ENCODE measurements at places on chromosomes 3 and 15.

GRCh38 chr3:52034651-52035050 is 21.7 kb downstream of the DUSP7 start:
- no peak for DNase-seq

GRCh38 chr3:63918321-63918720 is 6.1 kb upstream of the SCAANT1 start:
- no peak for DNase-seq

GRCh38 chr15:84817466-84818081 is 418 bp downstream of the ALPK3 start:
- DNase-seq = no peak

DNA sequence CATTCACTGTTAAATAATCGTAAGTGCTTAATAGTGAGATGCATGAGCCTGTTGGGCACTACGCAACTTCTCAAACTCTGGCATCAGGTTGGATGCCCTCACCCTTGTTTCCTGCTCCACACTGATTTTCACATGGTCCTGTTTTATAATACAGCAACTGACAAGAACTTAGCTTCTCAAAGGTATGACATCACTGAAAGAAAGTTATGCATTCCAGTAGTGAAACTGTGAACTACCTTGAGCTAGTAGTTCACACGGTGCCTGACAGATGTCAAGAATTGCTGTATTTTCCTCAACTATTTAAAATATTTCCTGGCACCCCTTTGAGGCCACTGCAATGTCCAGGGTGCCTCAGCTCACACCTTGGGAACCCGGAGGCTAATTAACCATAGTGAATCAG is 327.5 kb downstream of the RORA start:
- no peak for DNase-seq

DNA sequence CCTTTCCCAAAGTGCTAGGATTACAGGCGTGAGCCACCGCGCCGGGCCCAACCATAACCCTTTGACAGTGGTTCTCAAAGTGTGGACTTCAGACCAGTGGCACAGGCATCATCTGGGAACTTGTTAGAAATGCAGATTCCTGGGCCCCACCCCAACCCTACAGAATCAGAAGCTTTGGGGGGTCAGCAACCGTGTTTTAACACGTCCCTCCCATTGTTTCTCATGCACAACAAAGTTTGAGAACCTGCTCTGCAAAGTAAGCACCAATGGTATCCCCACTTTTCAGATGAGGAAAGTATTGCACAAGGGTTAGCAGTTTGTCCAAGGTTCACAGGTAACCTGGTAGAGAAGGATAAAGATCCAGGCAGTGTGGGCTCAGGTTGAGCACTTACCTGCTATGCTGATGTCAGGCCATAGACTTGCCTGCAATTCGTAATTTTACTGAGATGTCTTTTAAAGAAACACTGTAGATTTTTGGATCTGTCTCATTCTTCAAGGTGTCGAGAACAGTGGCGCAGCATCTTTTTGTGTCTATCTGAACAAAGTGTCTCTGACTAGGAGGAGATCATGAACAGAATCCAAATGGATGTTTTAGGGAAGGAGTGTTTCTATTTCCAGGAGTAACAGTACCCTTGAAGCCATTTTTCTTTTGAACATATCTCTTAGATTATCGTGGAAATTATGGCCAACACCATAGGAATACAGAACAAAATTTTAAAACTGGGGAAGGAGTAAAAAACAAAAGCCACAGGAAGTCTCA is 2.5 kb downstream of the GXYLT2 start:
- no peak for DNase-seq

DNA sequence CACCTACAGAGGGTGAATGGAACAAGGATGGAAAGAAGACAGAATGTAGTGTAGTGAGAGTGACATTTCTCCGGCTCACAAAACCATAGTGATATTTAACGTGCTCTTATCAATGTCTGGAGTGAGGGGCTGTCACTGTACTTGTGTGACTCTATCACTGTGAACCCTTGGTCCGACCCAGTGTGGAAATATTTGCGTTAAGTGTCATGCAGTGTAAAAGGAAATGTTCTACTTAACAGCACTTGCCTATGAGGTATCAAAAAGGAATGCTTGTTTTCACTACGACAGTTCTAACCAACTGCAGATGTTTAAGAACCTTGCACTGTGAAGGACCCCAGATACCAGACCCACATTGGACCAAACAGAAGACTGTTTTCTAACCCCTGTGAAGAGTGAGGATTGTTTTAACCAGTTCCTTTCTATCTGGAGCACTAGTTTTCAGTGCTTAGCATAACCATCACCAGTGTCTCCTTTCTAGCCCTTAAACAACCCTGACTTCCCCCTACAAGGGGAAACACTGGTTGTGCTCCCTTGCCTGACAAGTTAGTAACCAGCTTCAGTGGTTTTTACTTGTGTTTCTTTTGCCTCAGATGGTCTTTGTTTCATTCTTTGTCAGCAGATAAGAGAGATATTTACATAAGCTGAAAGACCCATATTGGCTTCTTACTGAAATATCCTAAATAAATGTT is 144.7 kb upstream of the ABHD17C start:
- no peak for DNase-seq

GRCh38 chr3:61530355-61530754 is 31.0 kb upstream of the PTPRG start:
- DNase-seq = no peak

DNA sequence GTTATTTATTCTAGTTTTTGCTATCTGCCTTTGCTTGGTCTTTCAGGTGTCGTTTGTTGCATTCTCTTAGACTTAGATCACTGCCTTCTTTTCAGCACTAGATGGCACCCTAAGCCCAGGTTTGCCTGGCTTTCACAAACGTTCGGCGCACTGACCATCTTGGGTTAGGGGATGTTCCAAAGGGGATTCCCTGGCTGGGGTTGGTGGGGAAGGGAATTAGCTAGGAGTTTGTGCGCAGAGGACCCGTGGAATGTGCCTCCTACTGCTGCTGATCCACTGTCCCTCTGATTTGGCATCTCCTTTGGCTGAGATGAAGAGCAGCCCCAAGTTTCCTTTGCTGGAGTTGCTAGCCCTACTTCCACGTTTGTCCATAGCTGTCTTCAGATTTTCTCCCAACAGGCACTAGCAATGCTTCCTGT is 33.9 kb downstream of the PFN2 start:
- peak; percentile 52 for DNase-seq

All from left kidney (tissue), 8 donors.